ENCODE measurements at places on chromosomes 2 and 18. TPM values are rescaled to one million over a fixed set of nuclear protein-coding genes. Genes with fewer than 3 reads are reported as not detected.

Gene MAP2
- not detected for total RNA-seq

DNA sequence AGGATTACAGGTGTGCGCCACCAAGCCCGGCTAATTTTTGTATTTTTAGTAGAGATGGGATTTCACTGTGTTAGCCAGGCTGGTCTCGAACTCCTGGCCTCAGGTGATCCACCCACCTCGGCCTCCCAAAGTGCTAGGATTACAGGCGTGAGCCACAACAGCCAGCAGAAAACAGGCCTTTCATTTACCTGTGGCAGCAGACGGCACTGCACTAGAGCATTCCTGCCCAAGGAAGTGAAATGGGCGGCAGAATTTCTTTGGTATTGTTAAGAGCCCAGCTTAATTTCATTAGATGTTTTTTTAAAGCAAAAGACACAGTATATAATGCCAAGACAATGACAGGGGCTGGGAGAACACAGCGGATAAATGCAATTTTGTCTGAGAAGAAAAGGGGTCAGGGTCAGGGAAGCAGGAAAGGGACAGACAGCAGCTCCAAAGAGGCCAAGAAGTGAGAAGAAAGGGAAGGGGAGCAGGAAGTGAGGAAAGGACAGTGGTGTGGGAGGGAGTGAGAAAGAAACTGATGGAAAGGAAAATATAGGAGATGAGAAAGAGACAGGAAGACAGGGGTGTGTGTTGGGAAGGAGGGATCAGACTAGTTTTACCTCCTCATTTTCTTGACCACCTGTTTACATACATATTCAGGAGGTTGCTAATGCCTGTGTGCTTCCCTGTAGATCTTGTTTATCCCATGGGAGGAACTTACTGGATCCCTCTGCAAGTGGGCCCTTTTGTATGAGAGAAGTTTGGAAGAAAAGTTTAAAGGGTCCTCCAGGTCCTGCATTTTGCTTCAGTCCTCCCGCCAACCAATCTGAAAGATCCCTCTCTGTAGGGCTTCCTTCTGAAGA, 32.5 kb downstream of the KCTD1 start:
- no peaks in the 10 kb centered on the region for H3K27me3 ChIP-seq
- H3K4me3 ChIP-seq: no peak overlapping the region
- H3K4me1 ChIP-seq: no peaks in the 10 kb centered on the region
- DNase-seq: no peak

Gene RAMP1
- 0.25 TPM for total RNA-seq

Gene NT5C1B
- not detected for total RNA-seq

DNA sequence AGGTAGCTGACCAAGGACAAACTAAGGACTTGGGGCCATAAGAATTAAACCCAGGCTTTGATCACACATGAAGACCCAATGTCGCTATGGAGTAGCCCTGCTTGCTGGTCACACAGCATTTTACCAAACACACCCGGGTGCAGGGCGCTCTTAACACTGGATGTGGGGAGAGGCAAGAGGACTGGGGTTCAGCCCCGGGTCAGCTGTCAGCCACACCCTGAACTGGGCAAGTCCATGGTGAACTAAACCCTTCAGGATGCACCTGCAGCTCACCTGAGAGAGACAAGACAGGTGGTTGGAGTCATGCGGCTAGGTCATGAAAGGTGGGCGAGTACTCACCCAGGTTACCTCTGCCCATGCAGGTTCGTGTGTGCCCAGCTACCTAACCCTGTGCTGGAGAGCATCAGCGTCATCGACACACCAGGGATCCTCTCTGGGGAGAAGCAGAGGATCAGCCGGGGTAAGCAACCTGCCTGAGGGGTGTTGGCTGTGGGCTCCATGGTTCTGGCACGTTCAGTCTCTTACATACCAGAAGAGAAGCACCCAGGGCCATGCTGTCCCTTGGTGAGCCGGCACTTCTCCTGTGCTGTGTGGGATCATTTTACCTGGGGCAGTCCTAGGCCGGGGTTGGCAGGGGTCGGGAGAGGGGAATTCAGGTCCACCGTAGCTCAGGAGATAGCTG, 15.2 kb downstream of the EHD3 start:
- no peak overlapping the region for H3K27ac ChIP-seq
- H3K27me3 ChIP-seq: no peaks in the 10 kb centered on the region
- no peaks in the 10 kb centered on the region for H3K4me1 ChIP-seq

All from activated naive CD8-positive, alpha-beta T cell treated with anti-CD3 and anti-CD28 coated beads for 36 hours (primary cell).